ENCODE measurements at places on chromosomes 11 and 22.
A peak's percentile ranks its signal among the peaks of the same experiment; 100 is the strongest.

DNA sequence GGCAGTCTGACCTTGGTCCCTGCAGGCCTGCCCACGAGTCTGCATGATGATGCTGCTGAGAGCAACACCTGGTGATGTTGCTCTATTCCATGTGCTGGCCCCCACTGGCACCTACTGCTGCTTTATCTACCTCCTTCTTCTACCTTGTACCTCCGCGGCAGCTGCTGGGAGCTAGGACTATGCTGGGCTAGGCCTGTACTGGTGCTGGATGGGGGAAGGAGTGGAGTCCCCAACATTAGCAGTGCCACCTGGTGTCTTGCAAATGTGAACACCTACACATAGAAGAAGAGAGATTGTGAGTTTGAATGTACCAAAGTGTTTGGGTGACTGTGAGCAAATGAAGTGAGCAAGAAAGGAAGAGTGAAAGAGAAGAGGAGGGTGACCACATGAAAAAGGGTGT lies 30.5 kb downstream of the PTPN5 start:
- DNase-seq, result no peak

DNA sequence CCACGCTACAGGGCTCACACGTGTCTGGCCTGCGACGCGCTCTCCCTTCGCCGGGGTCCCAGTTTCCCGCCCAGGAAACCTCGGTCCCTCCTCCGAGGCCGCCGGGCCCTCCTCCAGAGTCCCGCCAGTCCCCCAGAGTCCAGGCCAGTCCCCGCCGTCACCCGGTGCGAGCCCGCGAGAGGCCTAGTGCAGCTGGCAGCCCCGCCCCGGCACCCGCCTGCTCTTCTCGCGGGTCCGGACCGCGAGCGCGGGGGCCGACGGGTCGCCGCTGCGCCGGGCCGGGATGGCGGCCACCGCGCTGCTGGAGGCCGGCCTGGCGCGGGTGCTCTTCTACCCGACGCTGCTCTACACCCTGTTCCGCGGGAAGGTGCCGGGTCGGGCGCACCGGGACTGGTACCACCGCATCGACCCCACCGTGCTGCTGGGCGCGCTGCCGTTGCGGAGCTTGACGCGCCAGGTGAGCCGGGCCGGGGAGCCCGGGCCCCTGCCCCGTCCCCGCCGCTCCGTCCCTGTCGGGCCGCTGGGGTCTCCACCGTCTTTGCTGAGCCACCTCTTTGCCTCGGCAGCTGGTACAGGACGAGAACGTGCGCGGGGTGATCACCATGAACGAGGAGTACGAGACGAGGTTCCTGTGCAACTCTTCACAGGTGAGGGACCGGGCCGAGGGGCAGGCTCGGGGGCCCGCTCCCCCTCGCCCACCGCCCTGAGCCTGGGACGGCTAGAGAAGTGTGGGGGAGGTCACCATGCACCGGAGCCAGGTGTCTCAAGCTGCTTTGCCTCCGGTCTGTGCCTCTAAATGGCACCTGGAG lies at the start of gene PTPMT1:
PTPMT1 (plus strand) TSS at position 260 of the 809 bp plus-strand sequence; CDS start at position 284, 24 bp downstream.
- peak; percentile 68 for DNase-seq

DNA sequence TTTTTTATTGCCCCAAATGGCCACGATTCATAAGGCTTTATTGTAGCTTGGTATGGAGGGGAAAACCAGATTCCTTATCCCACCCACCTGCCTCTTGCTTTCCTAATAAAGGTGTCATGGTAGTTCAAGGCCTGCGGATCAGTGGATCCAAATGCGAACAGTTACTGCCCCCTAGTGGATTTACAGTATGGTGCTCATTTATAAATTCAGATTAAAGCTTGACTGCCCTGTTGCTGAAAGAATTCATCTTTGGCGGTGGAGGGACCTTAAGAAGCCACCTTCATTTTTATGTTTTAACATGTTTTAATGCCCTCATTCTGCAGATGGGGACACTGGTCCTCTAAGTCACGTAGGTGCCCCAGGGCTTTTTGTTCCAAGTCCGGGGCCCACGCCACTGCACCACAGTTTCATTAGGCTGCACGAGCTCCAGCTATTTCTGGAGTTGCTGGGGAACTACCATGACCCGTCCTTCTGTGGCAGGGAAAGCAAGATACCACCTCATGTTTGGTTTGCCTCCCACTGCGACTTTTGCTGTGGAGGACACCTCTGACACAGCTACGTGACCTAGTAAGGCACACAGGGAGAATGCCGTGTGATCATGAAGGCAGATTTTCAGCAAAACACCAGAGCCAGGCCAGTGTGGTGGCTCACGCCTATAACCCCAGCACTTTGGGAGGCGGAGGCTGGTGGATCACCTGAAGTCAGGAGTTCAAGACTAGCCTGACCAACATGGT lies 15.6 kb upstream of the INCENP start:
- DNase-seq, result peak; percentile 86

GRCh38 chr11:34650528-34650927 lies 29.6 kb downstream of the EHF start:
- peak; percentile 84 for DNase-seq

DNA sequence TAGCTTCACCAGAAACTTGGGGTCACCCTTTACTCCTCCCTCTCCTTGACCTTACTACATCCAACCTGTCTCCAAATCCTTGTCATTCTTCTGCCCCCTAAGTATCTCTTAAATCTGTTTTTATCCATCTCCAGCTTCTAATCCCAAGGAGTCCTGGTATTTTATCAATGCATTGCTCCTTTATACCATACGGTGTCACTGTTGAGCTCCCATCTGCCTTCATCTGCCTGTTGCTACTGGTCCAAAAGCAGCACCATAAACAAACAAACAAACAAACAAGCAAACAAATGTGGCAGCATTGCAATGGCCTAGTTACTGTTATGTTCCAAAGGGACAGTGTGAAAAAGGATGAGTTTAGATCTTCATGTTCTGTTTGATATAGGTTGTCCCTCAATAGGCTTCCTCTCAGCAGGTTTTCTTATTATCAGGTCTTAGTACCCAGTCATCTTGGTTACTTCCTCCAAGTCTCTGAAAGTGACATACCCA lies 34.2 kb downstream of the DNHD1 start:
- peak; percentile 66 for DNase-seq

- DNase-seq, result peak; percentile 20
Observed at GRCh38 chr22:35866651-35867050, 149.0 kb downstream of the APOL5 start.

DNA sequence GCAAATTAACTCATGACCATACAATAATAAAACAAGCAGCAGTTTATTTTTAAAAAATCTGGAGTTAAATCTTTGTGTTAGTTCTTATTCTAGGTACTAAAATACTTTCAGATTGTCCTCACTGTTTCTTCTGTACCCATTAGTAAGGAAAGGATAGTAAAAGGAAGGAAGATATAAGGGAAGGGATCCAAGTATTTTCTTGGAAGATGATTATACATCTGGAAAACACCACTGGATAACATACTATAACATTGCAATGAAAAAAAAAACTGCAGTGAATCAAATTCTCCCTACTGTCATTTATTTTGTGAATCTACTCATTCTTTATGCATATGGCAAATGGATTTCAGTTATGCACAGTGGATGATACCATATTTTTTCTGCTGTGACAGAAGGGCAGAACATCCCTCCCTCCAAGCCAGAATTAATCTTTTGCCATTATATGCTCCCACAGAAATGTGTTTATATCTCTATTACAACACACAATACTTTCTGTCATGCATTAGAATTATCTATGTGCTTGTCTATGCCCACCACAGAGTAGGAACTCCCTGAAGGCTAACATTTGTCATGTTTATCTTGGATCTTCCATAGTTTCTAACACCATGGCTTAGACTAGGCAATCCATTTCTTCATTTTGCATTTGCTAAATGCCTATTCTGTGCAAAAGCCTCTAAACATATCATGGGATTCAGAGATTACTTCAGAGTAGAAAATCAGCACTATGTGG lies 282.3 kb upstream of the CTSC start:
- DNase-seq, result no peak

DNA sequence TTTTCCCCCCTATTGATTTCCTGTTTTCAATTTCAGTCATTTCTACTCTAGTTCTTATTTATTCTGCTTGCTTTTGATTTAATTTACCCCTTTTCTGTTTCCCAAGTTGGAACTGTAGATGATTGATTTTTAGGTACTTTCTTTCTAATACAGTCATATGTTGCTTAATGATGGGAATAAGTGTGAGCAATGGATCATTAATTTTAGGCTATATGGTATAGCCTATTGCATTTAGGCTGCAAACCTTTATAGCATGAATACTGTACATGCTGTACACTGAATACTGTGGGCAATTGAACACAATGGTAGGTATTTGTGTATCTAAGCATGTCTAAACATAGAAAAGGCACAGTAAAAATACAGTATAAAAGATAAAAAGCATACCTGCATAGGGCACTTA lies 44.9 kb downstream of the DDX10 start:
- no peak for DNase-seq

DNA sequence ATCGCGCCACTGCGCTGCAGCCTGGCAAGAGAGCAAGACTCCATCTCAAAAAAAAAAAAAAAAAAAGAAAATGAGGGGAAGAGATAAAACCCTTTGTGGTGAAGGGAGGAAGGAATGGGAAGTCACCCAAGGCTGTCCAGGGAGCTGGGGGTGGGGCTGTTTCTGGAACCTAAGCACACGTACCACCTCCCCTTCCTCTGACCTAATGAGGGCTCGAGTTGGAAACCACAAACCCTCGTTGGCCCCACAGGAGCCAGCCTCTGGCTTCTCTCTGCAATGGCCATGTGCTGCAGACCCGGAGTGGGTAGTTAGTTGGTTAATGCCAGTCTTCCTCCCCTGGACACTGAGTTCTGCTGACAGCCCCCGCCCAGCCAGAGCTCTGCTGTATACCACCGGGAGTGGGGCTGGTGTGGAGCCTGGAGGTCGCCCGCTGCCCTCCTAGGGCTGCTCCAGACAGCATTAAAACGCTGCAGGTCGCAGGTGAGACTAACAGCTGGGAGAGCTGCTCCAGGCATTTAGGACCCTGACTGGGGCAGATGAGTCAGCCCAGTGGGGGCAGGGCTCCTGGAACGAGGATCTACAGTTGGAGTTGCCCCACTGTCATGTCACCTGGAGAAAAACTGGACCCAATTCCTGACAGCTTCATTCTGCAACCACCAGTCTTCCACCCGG lies at the start of gene LGALS12:
LGALS12 (plus strand) TSS at position 228 of the 672 bp plus-strand sequence; CDS start at position 603, 375 bp downstream.
- peak; percentile 58 for DNase-seq

DNA sequence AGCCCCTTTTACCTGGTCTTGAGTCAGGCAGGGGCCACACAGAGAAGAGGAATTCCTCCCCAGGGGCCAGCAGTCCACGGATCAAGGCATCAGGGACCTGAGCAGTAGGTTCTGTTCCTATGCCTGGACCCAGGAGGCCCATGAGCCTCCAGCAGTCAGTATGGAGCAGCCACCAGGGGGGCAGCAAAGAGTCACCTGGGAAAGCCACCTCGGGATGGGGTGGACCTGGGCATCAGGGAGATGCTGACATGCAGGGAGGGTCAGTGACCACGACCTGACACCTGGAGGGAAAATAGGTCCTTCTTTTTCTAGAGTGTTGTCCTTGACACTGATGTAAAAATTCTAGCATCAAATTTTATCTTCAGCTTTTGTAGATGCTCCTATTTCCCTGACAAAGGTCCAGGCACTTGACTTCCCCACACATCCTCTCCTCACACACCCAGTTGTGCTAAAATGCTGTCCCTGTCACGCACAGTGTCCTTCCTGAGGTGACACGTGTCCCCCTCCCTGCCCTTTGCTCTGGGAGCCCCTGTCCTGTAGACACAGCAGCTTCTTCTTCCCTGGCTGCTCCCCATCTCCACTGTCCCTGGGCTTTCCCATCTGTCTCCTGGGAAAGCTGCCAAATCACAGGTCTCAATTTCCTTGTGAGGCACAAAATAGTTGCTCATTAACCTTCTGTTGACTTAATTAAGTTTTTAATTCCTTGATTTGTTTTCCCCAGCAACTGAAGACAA lies 70.0 kb upstream of the IGLL5 start:
- no peak for DNase-seq

DNA sequence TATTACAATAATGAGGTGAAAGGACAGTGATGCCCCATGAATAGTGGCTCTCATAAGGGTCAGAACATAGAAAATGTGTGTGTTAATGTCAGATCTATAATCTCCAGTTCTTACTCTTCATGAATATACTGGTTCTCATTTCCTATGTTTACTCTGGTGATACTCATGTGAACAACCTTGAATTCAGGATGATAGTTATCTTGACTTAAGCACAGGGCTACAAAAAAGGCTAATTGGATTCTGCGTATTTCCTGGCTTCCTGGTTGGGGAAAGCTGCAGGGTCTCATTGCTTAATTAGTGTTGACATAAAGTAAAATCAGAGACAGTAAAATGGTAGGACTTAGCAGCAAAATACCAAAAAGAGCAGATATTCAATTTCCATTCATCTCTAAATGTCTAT lies 1316.8 kb upstream of the RAG2 start:
- no peak for DNase-seq

DNA sequence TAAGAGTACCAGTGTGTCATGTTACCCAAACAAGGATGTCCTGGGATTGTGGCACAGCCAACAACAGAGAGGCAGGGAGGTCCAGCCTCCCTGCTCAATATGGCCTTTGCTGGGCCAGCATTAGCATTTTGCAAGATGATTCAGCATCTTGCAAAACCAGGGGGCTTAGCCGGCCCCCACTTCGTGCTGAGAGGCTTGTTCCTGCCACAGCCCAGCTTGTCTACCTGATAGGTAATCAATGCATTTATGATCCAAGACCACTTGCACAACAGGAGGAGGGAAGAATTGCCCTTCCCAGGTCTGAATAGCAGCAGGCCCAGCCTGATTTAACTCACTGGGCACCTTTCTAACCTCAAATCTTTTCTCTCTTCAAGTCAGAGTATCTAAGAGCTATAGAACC lies 189.0 kb upstream of the SYT13 start:
- DNase-seq, result no peak

- no peak for DNase-seq
Observed at GRCh38 chr11:73034777-73035176, 107.3 kb downstream of the FCHSD2 start.

- DNase-seq, result peak; percentile 80
Observed at GRCh38 chr11:125070699-125071254, 7.7 kb downstream of the SLC37A2 start.

GRCh38 chr11:67545280-67545679 lies 22.0 kb upstream of the CABP2 start:
- DNase-seq, result no peak

DNA sequence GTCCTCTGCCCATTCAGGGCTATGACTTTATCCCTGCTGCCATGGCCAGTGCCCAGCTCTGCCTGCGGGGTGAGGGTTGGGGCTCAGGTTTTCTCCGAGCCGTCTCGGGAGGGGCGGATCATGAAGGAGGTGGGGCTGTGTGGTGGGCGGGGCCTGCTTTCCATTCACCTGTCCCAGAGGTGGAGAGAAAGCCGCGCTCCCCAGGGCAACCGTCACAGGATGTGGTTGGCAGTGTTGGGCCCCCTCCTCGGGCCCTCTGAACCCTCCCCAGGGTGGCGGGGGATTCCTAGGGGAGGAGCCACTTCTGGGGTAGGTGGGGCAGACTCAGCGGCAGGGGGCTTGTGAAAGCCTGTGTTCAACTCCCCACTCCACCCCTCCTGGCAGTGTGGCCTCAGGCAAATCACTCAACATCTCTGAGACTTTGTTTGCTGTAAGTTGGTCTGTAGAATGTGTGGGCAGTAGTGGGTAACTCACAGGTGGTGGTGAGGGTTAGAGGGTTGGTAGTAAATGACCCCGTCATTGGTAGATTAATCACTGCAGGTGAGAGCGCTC lies 50.3 kb downstream of the CD6 start:
- no peak for DNase-seq

GRCh38 chr11:72703267-72704008 lies 29.2 kb upstream of the PDE2A start:
- DNase-seq, result peak; percentile 88
